ENCODE measurements at places on chromosomes 3 and 15.
A peak's percentile ranks its signal among the peaks of the same experiment; 100 is the strongest.

DNA sequence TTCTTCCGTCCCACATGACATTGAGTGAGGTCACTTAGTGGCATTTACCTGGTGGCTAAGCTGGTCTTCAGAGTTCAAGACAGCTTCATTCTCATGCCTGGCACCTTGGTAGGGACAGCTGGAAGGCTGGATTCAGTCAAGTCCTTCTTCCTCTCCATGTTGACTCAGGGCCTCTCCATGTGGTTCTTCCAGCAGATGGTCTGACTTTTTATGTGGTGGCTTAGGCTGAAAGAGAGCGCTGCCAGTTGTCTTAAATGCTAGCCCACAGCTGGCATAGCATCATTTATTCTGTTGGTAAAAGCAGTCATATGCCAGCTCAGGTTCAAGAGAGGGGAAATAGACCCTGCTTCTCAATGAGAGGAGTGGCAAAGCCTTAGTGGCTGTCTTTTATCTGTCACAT lies 53.0 kb upstream of the CTDSPL start:
- DNase-seq, result no peak

DNA sequence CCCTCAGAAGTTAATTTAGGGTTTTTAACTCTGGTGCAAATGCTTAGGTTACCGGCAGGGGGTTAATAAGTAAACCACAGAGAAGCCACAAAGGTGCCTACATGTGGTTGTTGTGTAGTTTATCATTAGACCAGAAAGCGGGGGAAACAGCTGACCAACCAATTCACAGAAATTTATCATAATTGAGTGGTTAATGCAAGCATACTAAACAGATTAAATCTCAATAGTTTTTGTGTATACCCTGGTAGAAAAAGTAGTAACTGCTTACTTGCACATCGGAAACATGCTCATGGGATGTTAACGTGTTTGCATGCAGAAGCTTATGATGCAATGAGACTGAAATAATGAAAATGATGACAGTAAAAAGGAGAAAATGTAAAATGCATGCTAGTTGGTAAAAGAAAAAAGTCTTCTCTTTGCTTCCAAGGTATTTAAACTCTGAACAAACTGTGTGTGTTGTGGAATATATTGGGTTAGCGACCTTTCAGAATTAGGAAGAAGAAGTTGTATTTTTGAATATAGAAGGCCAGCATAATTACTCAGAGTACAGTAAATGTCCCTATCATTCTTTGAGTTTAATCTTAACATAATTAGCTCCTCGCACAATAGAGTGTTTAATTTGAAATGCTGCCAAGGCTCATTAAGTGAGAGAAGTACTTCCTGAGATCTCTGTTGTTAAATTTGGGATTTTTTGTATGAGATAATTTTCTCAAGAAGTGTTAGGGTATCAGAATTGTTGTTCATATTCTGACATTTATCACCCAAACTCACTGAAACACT lies 316.2 kb downstream of the PTPRG start:
- DNase-seq, result no peak

- no peak for DNase-seq
Measured at GRCh38 chr15:62359416-62359815, 194.3 kb upstream of the C2CD4B start.

DNA sequence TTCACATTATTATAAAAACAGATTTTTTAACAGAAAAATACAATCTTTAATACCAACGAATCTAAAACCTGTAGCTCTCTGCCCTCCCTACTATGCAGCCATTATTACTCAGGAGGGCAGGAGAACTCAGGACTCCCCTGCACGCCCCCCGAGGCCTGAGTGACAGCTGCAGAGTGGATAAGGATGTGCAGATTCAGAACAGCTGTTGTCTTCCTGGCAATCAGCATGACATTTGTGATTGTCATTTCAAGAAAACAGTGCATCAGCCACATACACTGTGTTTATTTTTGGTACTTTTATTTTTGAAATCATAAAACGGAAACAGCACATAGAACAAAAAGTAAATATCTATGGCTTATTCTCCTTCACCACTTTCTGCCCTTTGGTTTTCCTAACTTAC lies 450.8 kb downstream of the OCA2 start:
- DNase-seq, result no peak

DNA sequence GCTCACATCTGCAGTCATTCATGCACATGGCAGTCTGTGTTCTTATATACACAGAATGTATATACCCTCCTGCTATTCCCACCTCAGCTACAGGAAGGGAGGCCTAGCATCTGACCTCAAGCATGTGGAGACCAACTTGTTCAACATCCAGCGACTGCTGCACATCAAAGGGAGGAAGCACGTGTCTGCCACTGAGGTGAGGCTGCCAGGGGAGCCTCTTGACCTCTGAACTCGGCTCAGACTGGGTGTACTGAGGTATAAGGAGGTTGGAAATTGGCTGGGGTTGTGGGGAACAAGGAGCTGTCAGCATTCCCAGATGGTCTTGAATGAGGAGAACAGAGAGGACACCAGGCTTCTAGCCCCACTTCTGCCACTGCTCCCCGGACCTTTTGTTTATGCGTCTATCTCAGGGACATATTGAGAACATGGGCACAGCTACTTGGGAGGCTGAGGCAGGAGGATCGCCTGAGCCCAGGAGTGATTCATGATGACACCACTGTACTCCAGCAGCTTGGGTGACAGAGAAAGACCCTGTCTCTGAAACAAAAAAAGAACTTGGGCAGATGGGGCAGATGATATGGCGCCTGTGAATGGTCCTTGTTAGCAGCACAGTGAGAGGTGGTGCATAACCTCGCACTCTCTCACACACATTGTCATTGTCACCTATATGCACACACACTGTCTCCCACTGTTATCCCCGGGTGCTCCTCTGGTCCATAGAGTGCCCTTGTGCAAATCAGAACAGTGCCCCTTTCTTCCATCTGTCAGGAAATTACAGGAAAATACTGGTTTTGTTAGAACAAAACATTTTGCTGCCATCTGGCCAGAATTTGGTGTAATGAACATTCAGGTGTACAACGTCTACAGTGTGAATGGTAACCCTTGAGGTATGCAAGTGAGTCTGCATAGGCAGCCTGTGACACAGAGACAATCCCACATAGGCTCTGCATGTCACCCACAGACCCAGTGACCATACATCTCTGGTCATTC lies 5.4 kb downstream of the VILL start:
- peak; percentile 7 for DNase-seq

DNA sequence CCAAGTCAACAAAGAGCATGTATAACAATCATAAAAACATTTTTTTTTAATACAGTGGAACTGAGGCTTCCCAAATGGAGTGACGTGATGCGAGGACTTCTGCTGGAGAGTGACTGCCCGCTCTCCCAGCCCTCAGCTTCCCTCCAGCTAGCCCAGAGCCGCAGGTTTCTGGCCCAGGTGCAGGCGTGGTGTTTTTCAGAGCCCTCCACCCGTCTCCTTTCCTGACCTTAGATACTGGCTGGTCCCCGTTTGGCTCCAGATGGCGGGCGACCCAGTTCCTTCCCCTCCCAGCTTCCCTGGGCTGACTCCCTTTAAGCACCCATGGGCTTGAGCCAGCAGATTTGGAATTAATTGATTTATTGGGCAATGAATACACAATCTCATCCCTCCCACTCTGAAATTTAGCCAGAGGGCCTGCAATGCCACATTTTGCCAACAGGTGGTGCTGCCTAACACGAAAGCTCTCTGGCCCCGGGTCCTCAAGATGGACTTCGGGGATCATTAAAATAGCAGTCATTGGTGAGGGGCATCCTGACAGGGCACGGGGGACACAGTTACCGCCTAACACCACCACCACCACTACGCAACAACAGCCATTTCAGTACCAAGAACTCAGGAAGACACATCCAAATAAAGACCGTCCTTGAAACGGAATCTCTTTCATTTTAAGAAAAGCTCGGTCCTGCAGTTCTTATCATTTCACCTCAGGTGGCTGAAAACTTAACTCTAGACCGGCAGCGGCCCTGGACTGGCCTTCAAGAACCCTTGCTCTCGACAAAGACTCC lies 47.5 kb upstream of the MUC4 start:
- DNase-seq, result no peak

- no peak for DNase-seq
Measured at GRCh38 chr3:101128786-101129185, 135.6 kb upstream of the ABI3BP start.

DNA sequence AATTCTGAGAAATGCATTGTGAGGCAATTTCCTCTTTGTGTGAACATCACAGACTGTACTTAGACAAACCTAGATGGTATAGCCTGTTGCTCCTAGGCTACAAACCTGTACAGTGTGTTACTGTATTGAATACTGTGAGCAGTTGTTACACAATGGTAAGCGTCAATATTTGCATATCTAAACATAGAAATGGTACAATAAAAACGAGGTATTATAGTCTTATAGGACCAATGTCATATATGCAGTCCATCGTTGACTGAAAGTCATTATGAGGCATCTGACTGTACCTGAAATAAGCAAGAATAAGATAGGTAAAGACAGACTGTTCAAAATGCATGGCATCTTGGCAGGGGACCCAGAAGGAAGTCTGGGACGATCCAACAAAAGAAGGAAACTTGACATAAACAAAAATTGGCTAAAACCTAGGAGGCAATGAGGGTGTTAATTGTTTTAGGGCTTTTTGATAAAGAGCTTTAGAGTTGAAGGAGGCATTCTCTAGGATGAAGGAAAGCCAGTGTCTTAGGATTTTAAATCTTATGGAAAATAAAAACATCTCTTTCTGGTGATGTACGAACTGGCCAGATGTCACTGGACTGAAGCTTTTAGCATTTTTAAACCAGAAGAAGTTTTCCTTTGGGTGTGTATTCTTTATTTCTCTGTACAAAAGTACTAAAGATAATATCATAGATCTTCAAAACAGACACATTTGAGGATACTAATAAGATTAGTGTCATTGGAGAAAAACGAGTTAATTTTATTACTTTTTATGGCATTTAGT lies 9.2 kb upstream of the SPRED1 start:
- DNase-seq, result peak; percentile 25

- DNase-seq, result no peak
Measured at GRCh38 chr15:57727031-57727430, 20.5 kb downstream of the POLR2M start.

GRCh38 chr3:139113231-139113992 lies 68.7 kb upstream of the PRR23C start:
- DNase-seq, result no peak

DNA sequence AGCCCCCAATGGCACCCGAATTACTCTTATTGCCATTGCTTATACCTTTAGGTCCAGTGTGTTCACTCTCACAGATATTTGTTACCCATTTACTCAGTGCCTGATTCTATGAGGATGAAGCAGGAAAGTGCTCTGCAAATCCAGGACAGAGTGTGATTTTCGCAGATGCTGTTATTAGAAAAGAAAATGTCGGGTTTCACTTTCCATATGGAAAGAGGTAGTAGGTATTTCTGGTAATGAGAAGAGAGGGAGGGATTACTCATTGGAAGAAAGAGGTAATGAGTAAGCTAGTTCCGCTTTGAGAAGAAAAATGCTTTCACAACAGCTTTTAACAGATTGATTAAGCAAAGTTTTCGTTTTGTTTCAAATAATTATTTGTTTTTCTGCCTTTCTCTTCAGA lies 336.3 kb upstream of the CFAP20DC start:
- DNase-seq, result no peak

DNA sequence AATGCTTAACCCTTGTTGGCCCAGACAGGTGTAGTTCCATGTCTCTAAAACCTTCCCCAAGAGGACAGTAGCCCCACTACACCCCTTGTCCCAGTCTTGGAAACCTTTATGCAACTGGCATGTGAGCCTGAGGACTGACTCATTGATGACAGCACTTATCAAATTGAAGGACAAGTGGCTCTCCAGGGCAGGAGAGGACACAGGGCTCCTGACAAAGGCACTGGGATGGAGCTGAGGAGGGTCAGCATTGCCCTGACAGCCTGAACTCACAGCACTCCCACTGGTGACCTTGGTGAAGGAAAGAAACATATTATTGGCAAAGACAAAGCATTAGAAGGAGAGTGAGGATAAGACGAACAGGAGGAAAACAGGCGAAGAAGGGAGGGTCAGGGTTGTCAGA lies 139.9 kb downstream of the EPHB1 start:
- DNase-seq, result no peak

GRCh38 chr3:189974359-189974758 lies 146.3 kb downstream of the P3H2 start:
- DNase-seq, result no peak

DNA sequence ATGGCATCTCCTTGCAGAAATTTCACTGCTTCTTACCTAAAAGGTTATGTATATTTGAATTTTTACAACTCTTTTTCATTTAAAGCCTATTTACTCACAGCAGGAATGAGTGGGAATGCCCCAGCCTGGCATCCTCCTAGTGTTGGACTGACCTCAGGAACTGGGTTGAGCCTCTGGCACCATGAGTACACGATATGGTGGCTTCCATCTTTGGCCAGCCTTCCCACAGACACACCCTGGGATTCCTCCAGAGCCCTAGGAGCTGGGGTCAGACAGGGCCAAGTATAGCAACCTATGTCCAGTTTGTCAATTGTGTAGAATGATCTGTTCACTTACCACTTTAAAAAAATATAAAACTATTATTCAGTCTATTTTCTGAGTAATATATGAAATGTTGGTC lies 57.2 kb upstream of the HEG1 start:
- DNase-seq, result no peak

DNA sequence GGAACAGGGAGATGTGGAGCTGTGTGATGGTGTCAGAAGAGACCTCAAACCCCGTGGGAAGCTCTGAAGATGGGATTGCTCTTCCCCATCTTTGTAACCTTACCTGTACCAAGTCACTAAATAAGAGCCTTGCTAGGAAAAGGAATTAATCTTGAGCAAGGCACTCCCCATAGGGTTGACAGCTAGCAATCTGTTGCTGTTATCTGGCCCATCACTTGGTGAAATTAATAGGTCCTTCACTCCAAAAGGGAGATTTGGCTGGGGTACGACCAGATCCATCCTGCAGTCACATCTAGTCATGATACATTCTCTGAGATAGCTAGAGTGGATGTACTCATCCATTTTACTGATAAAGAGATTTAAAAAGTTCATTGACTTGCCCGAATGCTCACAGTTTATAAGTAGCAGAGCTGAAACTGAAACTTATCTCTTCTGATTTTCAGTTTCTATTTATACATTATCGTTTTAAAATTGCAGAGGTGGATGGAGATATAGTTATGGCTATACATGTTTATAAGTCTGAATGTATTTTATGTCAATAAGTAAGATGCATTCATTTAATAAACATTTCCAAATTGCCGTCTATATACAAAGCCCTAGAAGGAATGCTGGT lies 299.1 kb upstream of the MCTP2 start:
- DNase-seq, result no peak

GRCh38 chr3:186382217-186382885 lies 20.3 kb upstream of the DGKG start:
- no peak for DNase-seq

DNA sequence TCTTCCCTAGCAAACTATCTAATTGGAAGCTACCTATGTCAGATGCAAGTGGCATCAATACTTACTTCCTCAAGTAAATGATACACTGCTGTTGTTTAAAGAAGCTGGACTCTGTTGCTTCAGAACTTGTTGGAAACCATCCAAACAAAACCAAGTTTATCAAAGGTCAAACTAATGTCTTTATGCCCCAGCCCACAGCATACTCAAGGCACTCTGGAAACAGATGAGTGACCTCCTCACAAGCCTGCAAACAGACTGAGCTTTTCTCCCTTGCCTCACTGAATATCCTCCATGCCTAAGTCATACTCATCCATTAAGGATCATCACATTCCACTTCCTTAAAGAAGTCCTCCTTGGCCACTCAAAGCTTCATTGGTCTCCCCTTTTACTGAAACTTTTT lies 107.4 kb upstream of the ACP3 start:
- no peak for DNase-seq

Data from left colon (tissue), 2 donors.